ENCODE measurements at places on chromosomes 7 and 10. TPM values are rescaled to one million over a fixed set of nuclear protein-coding genes. Genes with fewer than 3 reads are reported as not detected.

The CCL24 gene
- total RNA-seq: not detected

The WIPF3 gene
- 10.5 TPM for total RNA-seq

The CALHM3 gene
- total RNA-seq: 0.18 TPM

The OR2A1 gene
- total RNA-seq: not detected

The UBN2 gene
- total RNA-seq: 39.0 TPM

The SPDYE11 gene
- not detected for total RNA-seq

The VWC2 gene
- total RNA-seq: 0.82 TPM

- H3K27ac ChIP-seq: no peak overlapping the region
- H3K27me3 ChIP-seq: peaks cover 11% of the 10 kb centered on the region
- peaks cover 6% of the 10 kb centered on the region for H3K4me1 ChIP-seq
- peaks cover 22% of the 10 kb centered on the region for H3K36me3 ChIP-seq
- DNase-seq: peak; percentile 47
Measured at GRCh38 chr10:98664329-98665042, 217.8 kb upstream of the HPS1 start.

DNA sequence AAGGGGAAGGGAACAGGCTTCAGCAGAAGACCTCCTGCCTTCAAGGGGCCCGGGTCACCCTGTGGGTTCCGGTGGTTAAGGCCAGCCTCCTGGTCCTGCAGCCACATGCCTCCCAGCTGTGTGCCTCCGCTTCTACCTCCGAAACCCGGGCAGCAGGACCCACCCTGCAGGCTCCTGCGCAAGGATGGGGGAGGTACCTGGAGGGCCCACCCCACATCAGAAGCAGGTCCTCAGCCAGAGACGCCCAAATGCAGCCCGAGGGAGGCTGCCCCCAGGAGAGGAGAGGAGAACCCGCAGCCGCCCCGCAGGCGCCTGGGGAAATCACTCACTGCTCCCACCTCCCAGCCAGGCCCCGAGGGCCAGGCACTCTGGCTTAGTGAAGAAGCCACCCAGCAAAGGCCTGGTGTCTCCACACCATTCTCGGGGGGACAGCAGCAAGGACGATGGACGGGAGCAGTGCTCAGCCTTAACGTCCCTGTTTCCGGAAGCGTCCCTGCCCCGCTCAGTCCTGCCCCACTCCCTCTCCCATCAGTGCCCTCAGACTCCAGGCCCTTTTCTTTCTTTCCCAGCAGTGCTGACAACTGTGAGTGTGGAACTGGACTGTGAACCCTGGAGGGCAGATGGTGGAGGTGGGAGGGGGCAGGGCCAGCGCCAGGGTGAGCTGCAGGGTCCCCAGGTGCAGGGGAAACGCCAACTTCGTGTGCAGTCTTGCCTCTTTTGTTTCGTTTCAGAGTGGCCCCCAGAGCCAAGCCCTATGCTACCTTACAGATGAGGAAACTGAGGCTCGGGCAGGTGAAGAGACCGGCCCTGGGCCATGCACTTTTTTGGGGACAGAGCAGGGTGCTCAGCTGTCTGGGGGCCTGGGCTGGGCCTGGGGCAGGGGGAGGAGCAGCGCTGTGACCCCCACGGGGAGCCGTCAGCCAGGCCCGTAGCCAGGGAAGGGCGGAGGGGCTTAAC lies 138.0 kb downstream of the FAM53B start:
- no peak overlapping the region for H3K27ac ChIP-seq
- no peaks in the 10 kb centered on the region for H3K36me3 ChIP-seq
- no peaks in the 10 kb centered on the region for H3K4me1 ChIP-seq
- H3K27me3 ChIP-seq: no peaks in the 10 kb centered on the region
- DNase-seq: no peak

DNA sequence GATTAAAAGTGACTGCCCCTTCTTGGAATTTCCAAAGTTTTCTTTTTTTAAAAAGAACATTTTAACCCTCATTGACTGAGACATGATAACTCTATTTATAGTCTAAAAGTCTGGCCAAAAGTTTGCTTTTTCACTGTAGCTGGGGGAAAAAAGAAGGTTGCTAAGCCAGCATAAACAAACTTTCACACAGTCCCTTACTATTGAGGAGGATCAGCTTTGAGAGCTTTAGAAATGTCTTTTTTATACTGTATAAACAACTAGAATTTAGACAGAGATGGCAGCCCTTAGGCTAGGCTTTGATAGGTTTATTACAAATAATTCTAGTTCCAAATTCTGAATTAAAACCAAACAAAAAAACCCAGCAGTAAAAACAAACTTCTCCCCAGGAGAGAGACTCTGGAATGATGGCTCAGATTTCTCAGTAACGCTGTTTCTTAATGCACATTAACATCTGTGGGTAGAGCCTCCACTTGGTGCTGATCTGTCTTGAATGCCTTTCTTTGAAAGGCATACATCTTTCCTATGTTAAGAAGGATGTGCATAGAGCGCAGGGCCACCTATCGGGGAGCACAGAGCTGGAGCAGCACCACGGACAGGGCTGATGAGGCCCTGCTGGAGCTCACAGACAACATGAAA lies 100.9 kb upstream of the PDLIM1 start:
- no peak overlapping the region for H3K4me3 ChIP-seq
- H3K36me3 ChIP-seq: peaks cover 5% of the 10 kb centered on the region
- H3K27me3 ChIP-seq: no peaks in the 10 kb centered on the region
- peak; percentile 55 for DNase-seq
- H3K27ac ChIP-seq: no peak overlapping the region

DNA sequence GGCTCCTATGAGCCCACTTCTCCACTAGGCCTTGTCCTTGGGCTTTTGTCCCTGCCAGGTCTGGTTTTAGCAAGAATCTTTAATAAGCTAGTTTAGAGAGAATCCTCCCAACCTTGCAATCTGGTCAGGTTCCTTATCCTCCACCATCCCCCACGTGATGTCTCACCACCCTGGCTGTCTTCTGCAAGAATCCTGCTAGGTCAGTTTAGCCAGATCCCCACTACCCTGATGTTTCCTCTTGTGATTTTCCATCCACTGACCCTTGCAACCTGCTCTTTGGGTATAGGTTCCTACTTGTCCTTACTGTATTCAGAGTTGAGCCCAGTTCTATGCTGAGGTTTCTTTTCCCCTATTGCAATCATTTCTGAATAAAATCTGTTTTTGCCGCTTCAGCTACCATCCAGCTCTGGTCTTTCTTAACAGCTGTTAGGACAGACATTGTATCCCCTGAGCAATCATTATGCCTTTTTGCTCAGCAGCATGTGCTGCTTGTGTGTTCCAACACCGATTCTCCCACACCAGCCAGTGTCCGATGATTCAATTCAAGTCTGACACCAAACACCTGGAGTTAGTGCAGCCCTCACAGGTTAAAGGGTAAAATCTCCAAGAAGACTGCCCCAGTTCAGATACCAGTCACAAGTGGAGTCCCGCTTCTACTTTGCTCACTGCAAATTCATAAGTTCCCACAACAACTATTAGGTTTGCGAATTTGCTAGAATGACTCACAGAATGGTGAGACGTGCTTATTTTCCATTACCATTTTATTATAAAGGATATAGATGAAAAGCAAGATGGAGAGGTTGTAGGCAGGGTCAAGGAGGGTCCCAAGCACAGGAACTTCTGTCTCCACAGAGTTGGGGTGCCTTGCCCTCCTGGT lies 62.2 kb upstream of the ADCY1 start:
- H3K27me3 ChIP-seq: no peaks in the 10 kb centered on the region
- no peak for DNase-seq
- no peak overlapping the region for H3K27ac ChIP-seq
- H3K36me3 ChIP-seq: peaks cover 11% of the 10 kb centered on the region

DNA sequence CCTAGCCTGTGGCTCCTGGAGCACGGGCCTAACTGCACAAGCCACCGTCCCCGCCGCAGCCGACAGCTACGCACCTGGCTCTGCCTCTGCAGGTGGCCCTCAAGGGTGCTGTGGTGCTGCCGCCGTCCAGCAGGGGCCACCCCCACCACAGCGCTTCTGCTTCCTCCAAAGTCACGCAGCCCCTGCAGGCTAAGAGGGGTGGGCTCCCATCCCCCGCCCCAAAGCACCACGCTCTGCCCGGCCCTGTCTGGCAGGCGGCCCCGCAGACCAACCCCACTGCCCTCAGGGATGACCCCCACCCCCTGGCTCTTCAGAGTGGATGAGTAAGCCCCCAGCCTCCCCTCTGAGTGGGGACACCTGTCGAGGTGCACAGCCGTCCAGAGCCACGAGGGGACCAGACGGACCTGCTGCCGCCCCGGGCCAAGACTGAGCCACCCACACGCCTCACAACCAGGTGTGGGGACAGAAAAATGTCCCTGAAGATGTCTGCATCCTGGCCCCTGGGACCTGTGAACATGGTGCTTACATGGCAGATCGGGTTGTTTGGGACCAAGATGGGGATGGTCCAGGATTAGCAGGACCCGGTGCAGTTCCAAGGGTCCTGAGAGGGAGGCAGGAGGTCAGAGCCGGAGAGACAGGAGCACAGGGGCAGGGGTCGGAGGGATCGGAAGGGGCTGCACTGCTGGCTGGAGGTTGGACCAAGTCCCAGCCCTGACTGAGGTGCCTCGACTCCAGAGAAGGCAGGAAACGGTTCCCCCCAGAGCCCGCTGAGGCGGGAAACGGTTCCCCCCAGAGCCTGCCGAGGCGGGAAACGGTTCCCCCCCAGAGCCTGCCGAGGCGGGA lies 9.0 kb upstream of the ADAP1 start:
- DNase-seq: no peak
- peaks cover 6% of the 10 kb centered on the region for H3K4me1 ChIP-seq
- no peak overlapping the region for H3K4me3 ChIP-seq
- peak overlapping the region; percentile 74 for H3K27ac ChIP-seq
- H3K36me3 ChIP-seq: peaks cover 13% of the 10 kb centered on the region

DNA sequence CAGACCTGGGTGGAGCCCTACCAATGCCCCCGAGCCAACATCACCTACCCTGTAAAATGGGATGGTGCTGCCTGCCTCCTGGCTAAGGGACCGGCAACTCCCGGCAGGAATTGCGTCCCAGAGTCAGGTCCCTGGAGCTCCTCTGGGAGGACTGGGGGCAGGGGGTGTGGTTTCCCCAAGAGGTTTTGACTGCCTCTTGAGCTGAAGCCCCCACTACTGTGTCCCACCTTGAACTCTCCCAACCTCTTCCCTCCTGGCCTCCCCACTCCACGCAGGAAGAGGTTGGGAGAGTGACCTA lies 1.3 kb downstream of the SH2B2 start:
- H3K36me3 ChIP-seq: no peaks in the 10 kb centered on the region
- H3K4me1 ChIP-seq: peaks cover 16% of the 10 kb centered on the region
- no peak overlapping the region for H3K27ac ChIP-seq
- no peak for DNase-seq
- H3K4me3 ChIP-seq: peak overlapping the region; percentile 61
- peaks cover 10% of the 10 kb centered on the region for H3K27me3 ChIP-seq

DNA sequence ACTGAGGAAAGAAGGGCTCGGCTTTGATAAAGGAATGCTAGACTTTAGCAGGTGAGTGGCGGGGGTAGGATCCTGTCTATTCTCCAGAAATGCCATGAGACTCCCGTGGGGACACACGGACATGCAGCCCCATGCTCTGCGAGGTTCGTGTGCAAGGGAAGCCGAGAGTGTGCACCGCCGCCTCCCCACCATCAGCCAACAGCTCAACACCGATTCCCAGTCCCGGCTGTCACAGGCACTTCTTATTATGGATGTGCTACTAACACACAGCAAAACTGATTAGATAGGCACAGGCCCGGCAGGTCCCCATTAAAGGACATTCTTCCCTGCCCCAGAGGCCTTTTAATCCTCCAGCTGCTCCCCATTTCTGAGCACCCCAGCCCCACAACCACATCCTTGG lies 154.4 kb downstream of the PRKAG2 start:
- no peaks in the 10 kb centered on the region for H3K27me3 ChIP-seq
- H3K4me1 ChIP-seq: peaks cover 4% of the 10 kb centered on the region
- H3K27ac ChIP-seq: no peak overlapping the region
- H3K4me3 ChIP-seq: no peak overlapping the region
- no peaks in the 10 kb centered on the region for H3K36me3 ChIP-seq

GRCh38 chr7:45650404-45651394 lies 76.5 kb downstream of the ADCY1 start:
- no peak overlapping the region for H3K4me3 ChIP-seq
- H3K27me3 ChIP-seq: no peaks in the 10 kb centered on the region
- no peak overlapping the region for H3K27ac ChIP-seq
- no peak for DNase-seq
- H3K4me1 ChIP-seq: no peaks in the 10 kb centered on the region
